ENCODE measurements at places on chromosomes 5 and 9.

DNA sequence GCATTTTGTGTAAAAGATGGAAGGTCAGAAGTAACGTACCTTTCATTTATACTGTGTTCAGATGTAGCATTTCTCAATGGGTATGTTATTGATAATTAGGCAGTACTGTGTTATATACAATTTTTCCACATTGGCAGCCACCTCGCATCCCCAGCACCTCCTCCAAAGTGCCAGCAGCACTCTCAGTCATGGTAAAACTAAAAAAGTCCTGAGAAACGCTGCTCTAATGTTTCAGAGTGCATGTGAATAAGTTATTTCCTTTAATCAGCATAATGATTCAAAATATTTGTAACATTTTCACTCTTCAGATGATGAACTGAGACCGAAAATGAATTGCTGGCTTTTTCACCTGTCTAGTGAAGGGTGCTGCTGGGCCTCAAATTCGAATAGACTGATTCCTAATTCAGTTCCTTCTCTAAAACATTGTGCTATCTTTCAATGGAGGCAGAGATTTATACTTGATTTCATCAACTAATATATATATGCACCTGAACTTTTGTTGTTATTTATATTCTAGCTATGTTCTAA is 79.9 kb upstream of the ANKRD55 start:
- DNase-seq = no peak

DNA sequence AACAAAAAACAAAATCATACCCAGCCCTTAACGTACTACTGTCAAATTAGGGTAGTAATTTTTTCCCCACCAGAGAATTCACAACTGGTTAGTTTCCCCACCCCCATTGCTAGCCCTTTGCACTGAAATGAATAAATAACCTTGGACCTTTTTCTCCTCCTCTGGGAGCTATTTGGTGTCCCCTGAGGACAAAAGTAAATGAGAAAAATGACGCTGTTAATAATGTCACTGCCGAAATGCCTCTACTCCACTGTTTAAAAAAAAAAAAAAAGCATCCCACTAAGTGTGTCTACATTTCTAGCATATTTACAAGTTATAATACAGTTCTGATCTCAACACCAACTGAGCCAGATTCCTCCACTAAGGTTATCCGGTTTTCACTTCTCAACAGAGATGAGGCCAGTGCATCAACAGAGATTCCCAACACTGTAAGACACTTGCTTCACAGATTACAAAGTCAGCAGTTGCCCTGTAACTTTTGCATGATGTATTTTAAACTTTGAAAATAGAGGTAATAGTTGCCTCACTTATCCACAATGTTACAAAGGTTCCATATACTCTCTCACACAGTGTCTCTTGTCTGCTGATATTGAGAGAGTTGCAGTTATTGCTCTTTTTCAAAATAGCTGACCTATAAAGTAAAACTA is 5.1 kb upstream of the NFIB start:
- DNase-seq = no peak

DNA sequence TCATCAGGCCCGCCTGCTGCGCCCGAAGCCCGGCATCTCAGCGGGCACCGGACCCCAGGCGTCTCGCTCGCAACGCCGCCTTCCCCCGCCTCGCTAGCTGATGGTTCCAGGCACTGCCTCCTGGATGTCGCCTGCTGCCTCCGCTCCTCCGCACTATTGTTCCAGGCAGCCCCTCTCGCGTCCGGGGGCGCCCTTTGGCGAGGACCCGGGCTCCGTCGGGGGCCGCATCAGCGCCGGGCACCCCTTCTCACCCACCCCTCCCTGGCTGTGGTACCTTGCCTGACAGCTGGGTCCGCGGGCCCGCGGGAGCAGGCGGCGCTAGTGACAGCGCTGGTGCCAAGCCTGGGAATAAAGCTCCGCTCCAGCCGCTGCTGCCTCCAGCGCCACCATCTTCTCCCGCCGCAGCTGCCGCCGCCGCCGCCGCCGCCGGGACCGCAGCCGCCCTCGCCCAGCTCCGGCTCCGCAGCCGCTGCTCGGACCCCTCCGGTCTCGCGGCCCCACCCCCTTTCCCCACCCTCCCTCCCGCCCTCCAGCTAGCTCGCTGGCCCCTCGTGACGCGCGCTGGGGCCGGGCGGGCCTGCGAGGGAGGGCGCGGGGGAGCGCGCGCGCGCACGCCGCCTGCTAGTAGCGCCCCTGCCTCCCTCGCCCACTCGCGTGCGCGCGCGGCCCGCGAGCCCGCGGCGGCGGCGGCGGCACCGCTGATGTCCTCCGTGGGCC is at the start of gene APBA1:
APBA1 (minus strand) TSS at position 493 of the 717 bp plus-strand sequence.
- DNase-seq = peak; percentile 37

DNA sequence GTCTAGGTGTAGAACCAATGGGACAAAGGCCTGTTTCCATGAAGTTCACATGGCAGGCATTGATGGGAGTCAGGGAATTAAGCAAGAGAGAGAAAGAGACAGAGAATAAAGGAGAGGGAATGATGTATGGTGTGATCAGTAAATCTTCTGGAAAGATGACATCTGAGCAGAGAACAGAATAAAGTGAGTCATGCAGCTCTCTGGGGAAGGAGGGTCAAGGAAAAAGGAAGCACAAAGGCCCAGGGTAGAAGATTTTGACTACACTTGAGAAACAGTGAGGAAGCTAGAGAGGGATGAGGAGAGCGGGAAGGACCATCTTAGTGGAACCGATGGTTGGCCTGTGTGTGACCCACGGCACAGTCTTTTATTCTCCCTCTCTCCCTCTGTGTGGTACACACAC is 425.9 kb downstream of the SPOCK1 start:
- no peak for DNase-seq

DNA sequence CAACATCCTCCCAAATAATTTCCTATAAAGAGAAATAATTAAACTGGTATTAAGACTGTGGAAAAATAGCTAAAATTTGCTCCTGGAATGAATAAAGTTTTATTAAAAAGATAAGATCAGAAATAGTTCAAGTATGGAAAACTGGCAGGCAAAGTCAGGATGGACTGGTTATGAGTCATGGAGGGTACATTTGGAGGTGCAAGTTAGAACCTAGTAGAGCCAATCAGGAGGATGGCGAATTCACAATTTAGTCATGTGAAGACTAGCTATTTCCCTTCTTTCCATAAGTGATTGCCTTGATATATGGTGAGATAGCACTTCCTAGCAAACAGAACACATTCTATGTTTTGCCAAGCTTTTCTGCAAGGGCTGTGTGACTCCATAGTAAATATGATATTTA is 1303.5 kb downstream of the EFNA5 start:
- no peak for DNase-seq

GRCh38 chr5:67149951-67150523 is 46.6 kb downstream of the CD180 start:
- no peak for DNase-seq

GRCh38 chr9:72749276-72749675 is 203.6 kb downstream of the ALDH1A1 start:
- no peak for DNase-seq

DNA sequence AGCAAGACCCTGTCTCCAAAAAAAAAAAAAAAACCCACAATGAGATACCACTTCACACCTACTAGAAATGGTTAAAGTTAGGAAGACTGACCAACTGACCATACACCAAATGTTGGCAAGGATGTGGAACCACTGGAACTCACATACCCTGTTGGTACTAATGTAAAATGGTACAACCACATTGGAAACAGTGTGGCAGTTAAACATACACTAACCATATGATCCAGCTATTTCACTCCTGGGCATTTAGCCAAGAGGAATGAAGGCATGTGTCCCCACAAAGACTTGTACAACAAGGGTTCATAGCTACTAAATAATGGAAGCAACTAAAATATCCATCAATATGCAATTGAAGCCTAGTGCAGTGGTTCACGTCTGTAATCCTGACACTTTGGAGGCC is 21.3 kb downstream of the NAIF1 start:
- no peak for DNase-seq

GRCh38 chr5:96936431-96937320 is 796 bp downstream of the LNPEP start:
- peak; percentile 52 for DNase-seq

DNA sequence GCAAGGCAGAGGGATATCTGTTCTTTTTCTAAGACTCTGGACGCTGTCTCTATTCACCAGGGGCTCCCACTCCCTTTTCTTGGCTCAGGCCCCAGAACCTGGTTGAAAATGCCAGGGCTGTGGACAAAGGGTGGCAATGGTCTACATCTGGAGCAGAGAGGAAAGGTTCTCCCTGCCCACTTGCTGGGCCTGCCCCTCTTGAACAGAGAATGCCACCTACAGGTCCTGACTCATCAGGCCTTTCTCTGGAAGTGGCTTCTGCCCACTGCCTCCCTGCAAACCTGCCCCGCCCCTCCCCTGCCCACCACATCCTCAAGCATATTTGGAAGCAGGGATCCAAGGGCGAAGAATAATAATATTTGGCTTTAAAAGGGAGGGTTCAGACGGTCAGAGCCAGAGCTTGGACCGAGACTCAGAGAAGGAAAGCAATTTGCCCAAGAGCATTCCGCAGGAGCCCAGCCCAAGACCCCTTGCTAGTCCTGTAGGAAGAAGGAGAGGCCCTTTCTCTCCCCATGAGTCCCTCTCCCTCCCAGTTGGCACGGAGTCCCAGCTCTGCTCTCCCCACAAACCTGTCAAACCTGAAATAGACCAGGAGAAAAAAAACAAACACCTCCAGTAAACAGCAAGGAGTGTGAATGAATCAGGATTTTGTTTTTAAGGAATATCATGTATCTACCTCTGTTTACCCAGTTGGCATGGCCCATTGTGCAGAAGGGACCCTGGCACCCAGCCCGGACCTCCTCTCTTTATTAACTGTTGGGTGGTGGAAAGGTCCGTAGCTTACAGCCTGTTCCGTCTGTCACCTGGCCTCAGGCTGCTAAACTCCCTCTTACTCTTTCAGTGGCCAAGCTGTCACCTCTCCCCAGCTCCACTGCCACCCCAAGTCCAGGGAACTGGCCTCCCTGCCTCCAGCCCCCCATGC is 37.7 kb upstream of the STXBP1 start:
- no peak for DNase-seq

GRCh38 chr9:128145951-128146351 is 3.3 kb upstream of the LCN2 start:
- no peak for DNase-seq

DNA sequence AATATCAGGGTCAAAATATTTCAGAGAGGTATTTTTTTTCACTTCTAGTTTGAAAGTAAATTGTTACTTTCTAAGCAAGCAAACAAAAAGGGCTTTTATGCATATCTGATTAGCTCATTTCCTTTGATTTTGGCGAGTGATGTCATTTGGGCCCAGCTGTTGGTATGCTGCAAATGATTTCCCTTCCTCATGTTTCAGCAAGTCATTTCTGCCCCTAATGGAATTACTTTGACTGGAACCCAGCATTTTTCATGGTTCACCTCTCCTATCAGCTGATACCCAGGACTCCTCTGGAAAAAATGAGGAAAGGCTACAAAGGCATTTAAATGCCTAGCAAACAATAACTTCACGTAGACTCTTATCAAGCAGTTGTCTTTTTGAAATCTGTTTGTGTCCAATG is 500.6 kb downstream of the EBF1 start:
- no peak for DNase-seq
